ENCODE measurements at places on chromosomes 7 and 10.

GRCh38 chr7:30347226-30348082 is 63.1 kb downstream of the ZNRF2 start:
- no peak for DNase-seq

DNA sequence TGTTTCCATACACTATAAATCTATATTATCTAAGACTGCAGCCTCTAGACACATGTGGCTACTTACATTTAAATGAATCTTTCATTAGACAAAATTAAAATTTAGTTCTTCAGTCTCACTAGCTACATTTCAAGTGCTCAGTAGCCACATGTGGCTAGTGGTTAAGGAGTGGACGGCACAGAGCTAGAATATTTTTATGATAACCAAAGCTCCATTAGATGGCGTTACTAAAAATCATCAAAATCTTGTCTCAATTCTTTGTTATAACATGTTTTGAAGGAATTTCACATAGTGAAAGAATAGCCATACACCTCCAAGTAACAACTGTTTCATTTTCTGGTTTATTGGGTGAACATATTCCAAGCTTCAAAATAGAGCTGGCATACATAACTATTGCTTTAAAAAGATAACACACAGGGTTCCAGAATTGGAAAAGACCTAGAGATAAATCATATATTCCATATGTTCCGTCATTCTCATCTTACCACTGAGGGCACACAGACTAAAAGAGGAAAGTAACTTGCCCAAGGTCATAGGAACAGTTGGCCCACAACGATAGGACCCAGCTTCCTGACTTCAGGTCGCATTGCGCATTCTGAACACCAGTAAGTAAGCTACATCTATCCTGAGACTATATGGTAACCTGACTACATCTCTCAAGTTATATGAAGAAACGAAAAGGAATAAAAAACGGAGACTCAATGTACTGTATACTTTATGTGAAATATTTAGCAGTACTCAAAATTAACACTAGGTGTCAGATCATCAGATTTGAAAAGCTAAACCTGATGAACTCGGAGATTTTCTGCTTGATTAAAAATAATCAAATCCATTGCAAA is 66.6 kb downstream of the CAV1 start:
- DNase-seq = no peak

DNA sequence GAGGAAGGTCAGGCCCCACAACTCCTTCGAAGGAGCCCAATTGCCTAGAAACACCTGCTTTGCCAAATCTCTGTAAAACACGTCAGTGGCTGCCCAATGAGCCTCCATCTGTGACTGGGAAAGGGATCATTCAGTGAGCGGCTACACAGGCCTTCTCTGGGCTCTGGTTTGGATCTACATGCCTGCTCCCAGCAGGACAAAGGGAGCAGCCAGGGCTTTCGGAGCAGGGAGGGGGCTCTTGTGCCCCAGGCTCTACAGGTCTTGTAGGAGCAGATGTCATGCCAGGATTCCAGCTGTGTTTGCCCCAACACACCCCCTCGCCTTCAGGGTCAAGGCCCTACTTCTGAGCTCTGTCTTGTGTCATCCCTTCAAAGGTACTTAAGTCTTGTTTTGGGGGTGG is 73.5 kb downstream of the CLEC2L start:
- DNase-seq = no peak

- DNase-seq = no peak
Measured at GRCh38 chr7:117751775-117752174, 121.5 kb downstream of the CTTNBP2 start.

DNA sequence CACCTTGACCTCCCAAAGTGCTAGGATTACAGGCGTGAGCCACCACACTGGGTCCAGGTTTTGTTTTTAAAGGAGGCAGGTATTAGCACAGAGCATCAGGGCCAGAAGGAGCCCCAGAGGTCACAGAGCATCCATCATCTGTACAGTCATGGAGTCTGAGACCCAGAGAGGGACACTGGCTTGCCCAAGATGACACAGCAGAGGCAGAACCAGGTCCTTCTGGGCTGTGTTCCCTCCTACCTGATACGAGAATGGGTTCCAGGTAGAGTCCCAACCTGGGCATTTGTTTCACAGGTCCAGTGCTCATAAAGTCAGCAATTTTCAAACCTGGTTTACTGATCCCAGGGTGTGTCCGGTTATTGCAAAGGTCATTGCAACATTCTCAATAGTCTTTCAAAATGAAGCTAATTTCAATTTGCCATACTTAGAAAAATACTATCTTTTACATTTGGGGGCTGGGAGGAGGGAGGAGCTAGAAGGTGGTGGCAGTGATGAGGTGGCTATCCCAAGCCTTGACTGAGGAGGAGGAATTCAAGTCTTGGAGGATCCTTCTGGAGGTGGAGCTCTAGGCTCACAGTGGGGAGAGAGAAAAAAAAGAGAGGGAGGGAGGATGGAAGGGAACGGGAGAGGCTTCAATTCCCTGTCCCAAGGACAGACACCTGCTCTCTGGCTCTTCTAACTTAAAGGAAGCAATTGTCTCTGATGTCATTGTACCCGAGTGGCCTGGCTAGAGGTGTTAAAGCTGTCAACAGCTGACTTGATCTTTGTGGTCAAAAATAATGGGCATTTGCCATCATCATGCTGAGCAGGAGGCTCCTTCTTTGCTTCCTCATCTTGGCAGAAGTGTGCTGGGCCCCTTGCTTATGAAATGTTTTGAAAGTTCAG is 8.1 kb downstream of the MXI1 start:
- no peak for DNase-seq

DNA sequence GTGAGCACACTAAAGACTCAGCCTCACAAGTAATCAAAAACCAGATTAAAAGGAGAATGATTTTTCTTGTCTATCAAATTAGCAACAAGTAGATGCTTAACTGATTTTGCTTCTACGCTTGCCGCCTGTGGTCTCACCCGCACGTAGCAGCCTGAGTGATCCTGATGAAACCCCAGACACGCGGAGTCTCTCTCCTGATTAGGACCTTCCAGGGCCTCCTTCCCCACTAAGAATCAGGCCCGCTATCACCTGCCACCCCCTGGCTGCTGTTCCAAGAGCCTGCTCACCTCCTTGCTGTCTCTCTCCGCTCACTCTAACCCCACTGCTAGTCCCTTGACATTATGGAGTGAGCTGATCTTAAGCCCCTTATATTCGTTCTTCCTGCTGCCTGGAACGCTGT is 325.9 kb upstream of the NRP1 start:
- no peak for DNase-seq

DNA sequence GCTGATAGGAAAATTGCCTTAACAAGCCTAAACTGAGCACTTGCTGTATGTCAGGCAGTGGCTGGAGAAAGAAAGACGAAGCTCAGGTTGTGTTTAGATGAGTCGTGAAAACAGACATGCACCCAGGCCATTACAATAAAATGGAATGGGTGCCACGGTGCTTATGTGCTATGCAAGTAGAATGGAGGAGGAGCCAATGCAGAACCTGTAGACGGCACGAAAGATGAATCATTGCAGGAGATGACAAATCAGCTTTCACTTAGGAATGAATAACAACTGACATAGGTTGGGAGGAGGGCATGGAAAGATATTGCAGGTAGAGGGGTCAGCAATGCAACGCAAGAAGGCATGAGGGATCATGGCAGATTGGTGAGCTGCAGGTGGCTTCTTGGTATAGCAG is 61.2 kb upstream of the ARHGAP21 start:
- DNase-seq = no peak

GRCh38 chr7:117096942-117097341 is 143.6 kb downstream of the ST7 start:
- DNase-seq = no peak

DNA sequence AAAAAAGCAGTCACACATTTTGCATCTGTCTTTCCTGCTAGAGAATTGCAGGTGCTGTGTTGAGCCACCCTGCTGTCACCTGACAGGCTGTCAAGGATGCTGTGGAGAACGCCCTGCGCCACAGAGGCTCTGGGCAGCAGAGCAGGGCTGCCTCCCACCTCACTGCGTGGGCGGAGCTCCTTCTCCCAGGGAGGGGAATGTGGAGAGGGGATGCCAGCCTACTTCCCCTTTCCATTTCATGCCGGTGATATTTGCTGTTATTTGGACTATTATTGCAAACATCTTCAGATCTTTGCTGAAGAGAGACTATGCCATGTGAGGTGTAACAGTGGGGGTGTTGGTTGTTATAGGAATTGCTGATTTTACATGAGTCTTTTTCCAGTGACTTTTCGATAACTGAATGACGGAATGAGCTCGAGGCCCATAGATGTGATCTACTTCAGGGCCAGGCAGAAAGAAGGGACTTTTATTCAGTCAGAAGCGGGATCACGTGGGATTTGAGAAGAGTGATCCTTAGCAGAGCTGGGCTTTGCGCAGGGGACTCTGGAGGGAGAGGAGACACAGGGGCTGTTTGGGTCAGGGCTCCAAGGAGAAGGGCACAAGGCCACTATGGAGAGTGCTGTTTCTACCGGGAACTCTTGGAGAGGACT is 13.6 kb upstream of the PRKAG2 start:
- no peak for DNase-seq

GRCh38 chr7:7257899-7258692 is 75.8 kb downstream of the C1GALT1 start:
- DNase-seq = no peak

- DNase-seq = no peak
Measured at GRCh38 chr10:46106410-46107255, 60.6 kb upstream of the MSMB start.

- DNase-seq = no peak
Measured at GRCh38 chr10:132810141-132810806, 24.3 kb upstream of the NKX6-2 start.

DNA sequence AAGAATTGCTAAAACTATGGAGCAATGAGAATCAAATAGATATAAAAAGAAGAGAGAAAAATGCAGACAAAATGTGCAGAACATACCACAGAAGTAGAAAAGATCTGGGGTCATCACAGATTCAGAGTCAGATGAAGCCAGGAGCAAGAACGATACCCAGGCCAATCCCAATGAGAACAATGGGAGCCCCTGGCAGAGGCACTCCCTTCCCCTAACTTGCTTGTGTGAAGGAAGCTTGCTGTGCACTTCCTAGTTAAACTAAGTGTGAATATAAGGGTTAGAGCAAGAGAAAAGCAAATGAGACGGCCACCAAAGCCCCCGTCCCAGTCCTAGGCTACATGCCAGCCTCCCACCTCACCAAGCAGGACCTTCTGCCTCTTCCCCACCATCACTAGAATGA is 12.7 kb downstream of the PARP12 start:
- DNase-seq = no peak

- DNase-seq = no peak
Measured at GRCh38 chr10:80108576-80109239, 23.8 kb upstream of the PLAC9 start.

DNA sequence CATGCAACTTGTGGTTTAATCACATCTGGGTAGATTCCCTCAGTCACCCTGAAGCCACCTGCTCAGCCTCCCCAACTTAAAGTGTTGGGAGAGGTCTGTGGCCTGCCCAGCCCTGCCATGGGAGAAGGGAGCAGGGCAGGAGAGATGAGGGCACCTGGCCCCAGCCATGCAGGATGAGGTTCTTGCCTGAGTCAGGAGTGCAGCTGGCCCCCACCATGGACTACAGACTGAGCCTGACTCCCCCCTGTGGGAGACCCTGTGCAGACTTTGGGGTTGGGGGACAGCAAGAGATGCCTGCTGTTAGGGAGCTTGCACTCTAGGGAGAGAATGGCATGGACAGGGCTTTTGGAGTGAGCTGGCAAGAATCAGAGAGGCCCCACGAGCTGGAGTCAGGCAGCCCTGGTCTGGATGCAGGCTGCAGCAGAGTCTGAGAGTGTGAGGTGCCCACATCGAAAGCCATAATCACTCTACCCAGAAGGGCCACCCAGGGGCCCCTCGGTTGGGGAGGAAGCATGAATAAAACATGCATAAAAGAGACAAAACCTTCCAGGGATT is 34.7 kb upstream of the DPYSL4 start:
- no peak for DNase-seq

GRCh38 chr10:34759837-34760215 is 55.3 kb downstream of the PARD3 start:
- no peak for DNase-seq

- DNase-seq = no peak
Measured at GRCh38 chr7:45514944-45515343, 59.2 kb upstream of the ADCY1 start.

GRCh38 chr7:52727632-52728031 is 307.8 kb upstream of the POM121L12 start:
- DNase-seq = no peak

DNA sequence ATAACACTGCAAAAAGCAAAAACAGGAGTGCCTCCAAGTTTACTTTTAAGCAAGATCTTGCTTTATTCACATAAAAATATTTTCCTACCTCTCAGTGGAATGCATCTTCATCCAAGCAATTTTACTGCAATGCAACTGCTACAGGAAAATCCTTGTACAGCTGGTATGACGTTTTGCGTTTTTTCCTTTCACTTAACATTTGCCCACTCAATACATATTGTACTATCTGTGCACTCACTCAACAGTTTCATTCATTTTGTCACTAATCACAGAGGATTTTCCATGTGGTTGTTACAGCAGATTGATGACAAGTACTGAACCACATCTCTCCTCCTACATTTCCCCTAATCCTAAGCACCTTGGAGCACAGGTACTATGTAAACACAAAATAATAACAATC is 222.0 kb upstream of the IMMP2L start:
- DNase-seq = no peak

DNA sequence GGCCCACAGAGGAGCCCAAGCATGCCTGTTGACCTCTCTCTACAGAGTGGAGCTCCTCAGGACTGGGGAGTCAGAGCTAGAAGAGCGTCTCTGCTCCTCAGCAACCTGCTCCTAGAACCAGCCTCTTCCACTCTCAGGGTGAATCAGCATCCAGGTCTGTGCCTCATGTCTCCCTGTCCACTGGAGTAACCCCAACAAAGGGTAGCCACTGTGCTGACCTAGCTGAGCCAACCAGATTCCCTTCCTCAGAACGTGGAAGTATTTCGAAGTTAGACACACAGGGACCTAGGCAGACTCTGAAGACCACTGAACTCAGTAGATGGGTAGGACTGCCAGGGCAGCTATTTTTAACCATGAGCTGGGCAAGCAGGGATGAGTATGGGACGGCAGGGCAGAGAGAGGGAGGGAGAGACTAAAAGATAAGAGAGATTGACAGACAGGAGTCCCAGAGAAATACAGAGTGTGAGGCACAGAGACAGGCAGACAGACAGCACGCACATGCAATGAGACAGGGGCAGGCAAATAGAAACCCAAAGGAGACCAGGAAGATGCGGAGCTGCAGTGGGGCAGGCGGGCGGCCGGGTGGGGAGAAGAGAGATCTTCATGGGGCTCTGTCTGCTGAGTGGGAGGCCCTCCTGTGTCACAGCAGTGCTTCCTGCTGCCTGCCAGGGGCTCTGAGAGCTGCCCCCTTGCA is 56.7 kb downstream of the OSBPL3 start:
- no peak for DNase-seq

- DNase-seq = no peak
Measured at GRCh38 chr10:88322324-88323063, 260.6 kb downstream of the RNLS start.

GRCh38 chr10:34615770-34616169 is 199.3 kb downstream of the PARD3 start:
- DNase-seq = no peak

DNA sequence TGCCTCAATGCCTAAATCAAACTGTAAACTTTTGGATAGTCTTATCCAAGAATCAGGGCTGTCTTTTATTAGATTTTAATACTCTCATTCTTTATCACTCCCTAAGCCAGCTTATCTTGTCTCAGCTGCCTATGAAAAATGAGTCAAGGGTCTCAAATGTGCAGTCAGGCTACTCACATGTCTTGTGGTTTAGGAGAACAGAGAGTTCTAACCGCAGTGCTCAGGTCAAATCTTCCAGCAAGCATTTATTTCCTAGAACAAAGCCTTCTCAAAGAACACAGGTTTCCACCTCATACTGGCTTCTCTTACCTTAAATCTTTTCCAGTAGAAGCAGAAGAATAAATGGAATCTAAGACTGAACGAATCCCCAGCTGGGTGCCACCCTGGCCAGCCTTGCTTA is 23.5 kb downstream of the HTR5A start:
- DNase-seq = no peak
